ENCODE measurements at places on chromosomes 1 and 21. TPM values are rescaled to one million over a fixed set of nuclear protein-coding genes. Genes with fewer than 3 reads are reported as not detected.

- no peak for DNase-seq
Observed at GRCh38 chr1:155081472-155082300, 3.0 kb downstream of the EFNA3 start.

- no peak for DNase-seq
Observed at GRCh38 chr1:99171184-99171813, 93.0 kb upstream of the PLPPR4 start.

DNA sequence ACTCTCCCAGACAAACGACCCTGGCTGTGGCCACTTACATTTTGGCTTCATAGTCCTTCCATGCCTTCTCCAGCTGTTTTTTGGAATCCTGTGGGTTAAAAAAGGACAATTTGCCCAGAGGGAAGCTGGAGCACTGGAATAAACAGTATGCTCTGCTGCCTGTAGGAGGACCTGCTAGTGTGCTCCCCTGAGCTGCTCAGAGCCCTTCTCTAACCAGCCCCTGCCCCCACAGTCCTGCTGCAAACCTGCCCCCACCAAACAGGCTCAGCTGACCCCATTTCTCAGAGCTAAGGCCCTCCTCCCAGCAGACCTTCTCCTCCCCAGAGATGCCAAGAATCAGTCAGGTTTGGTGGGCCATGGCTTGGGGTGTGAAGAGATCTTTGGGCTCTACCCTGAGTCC is 26.9 kb upstream of the TCEA3 start:
- no peak for DNase-seq

DNA sequence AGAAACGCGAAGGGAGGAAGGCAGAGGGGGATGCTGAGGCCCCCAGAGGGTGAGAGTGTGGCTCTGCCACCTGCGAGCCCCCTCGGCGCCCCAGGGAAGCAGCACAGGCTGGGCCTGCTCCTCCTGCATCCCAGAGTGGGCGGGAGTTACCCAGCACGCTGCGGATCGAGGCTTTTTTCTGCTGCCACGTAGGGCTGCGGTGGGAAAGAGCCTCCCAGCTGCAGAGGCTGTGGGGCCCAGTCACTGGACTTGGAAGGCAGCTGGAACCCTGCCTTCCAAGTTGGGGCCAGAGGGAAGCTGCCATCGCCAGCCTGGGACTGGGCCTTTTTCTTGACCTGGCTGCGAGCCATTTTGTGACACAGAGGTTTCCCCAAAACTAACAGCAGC is 2.3 kb upstream of the GRIK3 start:
- DNase-seq = no peak

DNA sequence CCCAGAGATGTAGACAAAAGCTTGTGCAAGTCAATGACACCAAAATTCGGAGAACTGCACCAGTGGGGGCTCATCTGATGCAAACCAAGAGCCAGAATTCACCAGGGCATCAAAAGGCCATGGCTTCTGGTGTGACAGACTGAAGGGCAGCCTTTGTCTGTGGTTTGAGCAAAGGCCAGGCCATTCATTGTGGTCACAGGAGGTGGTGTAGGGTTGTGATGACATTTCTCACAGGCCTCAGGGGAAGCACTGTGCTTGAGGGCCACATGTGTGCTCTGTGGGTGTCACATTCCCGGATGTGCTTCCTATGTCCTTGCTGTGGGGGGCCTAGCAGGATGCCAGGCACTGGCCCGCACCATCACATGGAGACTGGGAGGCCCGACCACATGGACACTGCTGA is 22.5 kb upstream of the KCNE1 start:
- no peak for DNase-seq

GRCh38 chr1:17485281-17485680 is 45.8 kb upstream of the RCC2 start:
- DNase-seq = no peak

GRCh38 chr1:6603238-6603914 is 707 bp upstream of the KLHL21 start:
- DNase-seq = no peak

- DNase-seq = no peak
Observed at GRCh38 chr1:161718559-161719324, 2.6 kb upstream of the FCRLB start.

DIO1 gene
- total RNA-seq = not detected

- DNase-seq = peak; percentile 22
Observed at GRCh38 chr1:88935522-88936222, 44.3 kb upstream of the GTF2B start.

GRCh38 chr1:1245178-1245816 is 1.2 kb downstream of the C1QTNF12 start:
- DNase-seq = no peak

DNA sequence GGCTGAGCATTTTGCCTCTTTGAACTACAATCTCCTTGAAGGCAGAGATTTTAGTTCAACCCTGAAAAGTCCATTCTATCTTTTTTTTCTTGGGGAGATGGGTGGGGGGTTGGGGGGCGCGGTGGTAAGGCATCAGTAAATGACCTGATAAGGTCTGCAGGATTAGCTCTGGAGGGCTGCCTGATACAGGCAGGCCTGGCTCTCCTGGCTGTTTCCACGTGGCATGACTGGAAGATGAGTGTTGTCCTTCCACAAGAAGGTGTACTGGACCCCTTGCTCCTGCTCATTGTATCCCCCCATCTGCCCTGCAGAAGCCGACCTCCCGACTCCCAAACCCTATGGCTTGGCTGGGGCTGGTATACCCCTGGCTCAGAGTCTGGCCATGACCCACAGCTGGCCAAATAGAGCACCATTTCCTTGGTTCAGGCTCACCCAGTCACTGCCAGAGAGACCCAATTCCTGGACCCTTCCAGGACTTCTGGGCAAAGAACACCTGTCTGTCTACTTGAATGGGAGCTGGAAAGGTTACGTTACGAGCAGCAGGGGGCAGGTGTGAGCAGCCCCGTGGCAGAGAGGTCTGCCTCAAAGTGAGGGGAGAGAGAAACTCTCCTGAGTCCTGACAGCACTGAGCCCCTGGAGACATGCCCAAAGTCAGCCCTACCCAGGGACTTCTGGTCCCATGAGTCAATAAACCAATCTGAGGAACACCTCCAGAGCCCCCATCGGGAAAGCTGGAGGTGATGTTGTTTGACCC is 17.0 kb downstream of the DHRS3 start:
- DNase-seq = no peak

DNA sequence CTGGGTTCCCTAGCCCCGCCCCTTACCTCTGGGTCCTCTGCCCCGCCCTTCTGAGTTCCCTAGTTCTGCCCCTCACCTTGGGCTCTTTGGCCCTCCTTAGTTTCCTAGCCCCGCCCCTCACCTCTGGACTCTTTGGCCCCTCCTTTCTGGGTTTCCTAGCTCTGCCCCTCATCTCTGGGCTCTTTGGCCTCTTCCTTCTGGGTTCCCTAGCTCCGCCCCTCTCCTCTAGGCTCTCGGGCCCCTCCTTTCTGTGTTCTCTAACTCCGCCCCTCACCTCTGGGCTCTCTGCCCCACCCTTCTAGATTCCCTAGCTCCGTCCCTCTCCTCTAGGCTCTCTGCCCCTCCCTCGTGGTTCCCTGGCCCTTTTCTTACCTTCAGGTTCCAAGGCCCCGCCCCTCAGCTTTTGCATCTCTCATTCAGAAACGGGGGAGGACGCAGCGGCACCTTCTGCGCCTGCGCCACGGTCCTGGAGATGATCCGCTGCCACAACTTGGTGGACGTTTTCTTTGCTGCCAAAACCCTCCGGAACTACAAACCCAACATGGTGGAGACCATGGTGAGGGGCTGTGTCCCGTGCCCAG is 88.5 kb downstream of the PTPRU start:
- DNase-seq = no peak

RHBDL2 gene
- total RNA-seq = not detected

GRCh38 chr1:59967141-59967697 is 40.6 kb upstream of the CYP2J2 start:
- DNase-seq = no peak

GRCh38 chr1:97212671-97213070 is 491.1 kb downstream of the PTBP2 start:
- no peak for DNase-seq

DNA sequence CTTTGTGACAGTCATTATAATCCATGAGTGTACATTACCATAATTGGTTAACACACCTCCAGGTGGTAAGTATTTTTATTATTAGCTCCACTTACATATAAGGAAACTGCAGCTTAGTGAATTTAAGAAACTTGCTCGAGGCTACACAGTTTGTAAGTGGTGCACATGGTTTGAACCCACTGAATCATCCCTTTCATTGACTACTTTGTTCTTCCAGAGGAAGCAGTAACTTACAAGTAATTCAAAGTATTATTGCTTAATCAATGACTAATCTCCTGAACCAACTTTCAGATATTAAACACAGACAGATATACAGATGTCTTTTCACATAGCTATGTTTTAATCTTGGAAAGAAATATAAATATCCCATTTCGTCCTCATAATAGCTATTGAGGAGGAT is 18.7 kb upstream of the CLDN8 start:
- DNase-seq = no peak

FTCD gene
- total RNA-seq = 0.64 TPM

IRF6 gene
- total RNA-seq = 0.82 TPM

GBP6 gene
- total RNA-seq = not detected

GRCh38 chr1:163439471-163439870 is 117.7 kb downstream of the NUF2 start:
- DNase-seq = no peak

TMEM82 gene
- not detected for total RNA-seq

DNA sequence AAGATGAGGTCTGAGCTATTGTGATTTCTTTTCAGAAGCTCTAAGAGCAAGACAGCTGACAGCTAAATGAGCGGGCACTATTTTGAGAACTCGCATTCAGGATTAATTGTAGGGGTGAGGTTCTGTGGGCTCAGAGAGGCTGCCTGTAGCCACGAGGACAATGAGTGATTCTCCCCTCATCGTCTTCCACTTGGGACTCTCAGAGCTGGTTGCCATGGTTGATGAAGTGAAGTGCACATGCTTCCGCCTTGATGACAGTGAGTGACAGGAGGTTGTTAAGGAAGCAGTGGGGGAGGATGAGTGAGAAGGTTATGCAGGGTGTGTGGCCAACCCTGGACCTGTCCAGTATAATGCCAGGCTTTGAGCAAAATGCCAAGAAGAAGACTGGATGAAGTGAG is 341.7 kb downstream of the PCP4 start:
- DNase-seq = no peak

RPTN gene
- total RNA-seq = not detected

DNA sequence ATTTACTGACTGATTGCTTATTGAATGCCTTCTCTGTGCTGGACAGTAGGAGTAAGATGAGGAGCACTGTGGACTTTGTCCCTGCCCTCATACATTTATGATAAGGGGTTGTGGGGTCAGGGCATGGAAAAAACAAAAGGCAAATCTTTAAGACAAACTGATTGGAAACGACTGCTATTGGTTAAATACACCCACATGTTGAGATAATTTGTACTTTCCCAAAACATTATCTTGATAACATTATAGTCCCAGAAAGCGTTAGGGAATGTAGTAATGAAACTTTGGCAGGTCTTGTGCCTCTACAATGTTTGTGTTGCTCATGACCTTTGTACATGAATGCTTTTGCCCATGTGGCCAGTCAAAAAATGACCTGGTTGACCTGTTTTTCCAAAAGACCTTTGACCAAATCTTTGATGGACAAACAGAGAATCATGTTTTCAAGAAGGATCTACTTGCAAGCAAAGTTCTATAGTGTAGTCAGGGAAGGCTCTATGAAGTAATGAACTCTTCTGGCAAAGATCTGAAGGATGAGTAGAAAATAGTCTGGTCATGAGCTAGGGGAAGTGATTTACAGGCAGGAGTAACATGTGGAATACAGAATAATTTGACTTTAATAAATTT is 50.9 kb downstream of the LEPR start:
- DNase-seq = no peak

PCAT6 gene
- total RNA-seq = 6.0 TPM

- DNase-seq = no peak
Observed at GRCh38 chr1:235712812-235713211, 63.2 kb upstream of the GNG4 start.

- no peak for DNase-seq
Observed at GRCh38 chr1:87457408-87457807, 128.7 kb downstream of the LMO4 start.

- no peak for DNase-seq
Observed at GRCh38 chr1:151905070-151905442, 4.3 kb downstream of the THEM4 start.

DNA sequence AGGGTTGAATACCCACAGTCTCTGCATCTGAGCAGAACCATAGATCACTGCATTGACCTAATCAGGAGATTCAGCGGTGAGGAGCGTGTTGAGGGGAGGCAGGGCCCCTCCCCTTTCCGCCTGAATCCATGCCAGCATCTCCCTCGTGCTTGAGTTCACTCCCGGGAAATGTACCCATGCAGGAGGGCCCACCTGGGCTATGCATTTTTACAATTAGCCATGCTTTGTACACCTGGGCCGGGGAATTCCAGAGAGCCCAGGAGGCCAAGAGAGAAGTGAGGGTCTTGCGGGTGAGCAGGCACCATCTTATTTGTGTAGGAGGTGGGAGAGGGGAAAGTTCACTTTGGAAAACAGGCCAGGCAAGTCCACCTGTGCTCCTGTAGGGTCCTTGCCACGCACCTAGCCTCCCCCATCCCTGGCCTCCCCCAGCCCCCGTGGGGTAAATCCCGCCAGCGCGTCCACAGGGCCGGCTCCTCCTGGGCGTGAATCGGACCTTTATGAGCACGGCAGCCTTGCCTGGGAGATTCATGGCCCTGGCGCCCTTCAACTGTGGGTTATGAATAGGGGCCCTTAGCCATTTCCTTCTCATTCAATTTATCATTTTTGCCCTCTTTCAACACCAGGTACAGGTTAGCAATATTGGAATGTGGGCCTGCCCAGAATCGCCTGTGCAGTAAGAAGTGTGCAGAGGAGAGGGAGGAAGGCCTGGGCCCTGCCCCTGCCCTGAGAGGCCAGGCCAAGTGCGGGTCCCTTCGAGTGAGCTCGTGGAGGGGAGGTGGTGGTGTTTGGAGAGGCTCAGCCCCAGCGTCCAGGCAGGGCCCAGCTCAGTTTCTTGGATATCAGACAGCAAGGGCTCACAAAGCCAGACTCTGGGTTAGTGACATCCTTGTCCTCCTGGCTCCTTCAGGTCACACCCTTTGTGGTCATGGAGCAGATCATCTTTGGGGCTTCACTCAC is 84.4 kb upstream of the ACTRT2 start:
- DNase-seq = no peak

MYCL gene
- 2.5 TPM for total RNA-seq

- DNase-seq = no peak
Observed at GRCh38 chr1:15305468-15305770, 58.4 kb downstream of the FHAD1 start.

- DNase-seq = no peak
Observed at GRCh38 chr1:216626394-216627067, 96.7 kb downstream of the ESRRG start.

LEMD1 gene
- not detected for total RNA-seq

DNA sequence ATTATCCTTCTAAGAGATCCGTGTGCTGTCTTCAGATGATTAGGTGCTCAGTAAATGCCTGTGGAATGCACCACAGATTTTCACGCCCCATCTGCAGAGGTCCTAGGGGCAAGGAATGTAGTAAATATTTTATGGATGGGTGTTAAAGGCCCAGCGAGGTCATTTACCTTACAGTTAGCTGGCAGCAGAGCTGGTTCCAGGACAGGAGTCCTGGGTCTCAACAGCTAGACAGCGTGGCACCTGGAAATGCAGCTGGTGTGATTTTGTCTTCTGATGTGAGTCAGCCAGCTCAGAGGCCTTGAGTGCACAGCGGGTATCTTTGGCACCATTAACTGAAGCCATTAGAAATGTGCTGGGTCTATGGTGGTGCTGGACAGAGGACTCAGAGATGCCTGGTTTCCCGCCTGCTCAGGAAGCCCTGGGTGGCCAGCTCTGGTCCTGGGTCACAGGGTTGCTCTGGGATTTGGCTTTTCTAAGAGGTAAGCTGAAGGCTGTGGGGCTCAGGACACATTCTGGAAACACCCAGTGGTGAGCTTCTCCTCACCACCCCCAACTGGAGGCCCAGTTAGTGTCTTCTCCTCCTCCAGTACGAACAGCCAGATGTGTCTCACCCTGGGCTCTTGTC is 65.5 kb downstream of the DDX20 start:
- no peak for DNase-seq
